Lower lobe of right lung (tissue), 2 donors: ENCODE measurements at places on chromosomes 1 and 21. TPM values are rescaled to one million over a fixed set of nuclear protein-coding genes. Genes with fewer than 3 reads are reported as not detected.

THEM5 gene
- total RNA-seq: not detected

ELAPOR1 gene
- 24.4 TPM for total RNA-seq

WLS gene
- total RNA-seq: 85.2 TPM

VAV3 gene
- total RNA-seq: 11.3 TPM

AQP10 gene
- 0.47 TPM for total RNA-seq

OR10J1 gene
- total RNA-seq: not detected

STRIP1 gene
- total RNA-seq: 36.5 TPM

DNA sequence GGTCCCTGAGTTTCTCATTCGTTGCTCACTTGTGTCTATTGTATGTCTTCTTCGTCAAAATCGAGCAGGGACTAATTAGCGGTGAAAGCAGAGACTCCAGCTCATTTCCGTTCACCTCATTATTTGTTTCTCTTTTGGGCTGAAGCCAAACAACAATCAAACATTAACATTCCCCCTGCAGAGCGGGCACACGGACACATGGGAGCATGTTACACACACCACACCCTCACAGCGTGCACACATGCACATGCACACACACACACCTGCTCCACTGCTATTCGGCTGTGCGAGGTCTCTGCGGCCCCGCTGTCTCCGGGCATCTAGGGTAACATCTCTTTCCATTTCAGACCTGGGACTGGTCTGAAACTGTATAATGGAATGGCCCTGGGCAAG lies 58.5 kb upstream of the LRRC8D start:
- DNase-seq: no peak
- H3K4me1 ChIP-seq: peaks cover 58% of the 10 kb centered on the region
- peak overlapping the region; percentile 54 for H3K4me3 ChIP-seq
- no peaks in the 10 kb centered on the region for H3K36me3 ChIP-seq
- H3K27me3 ChIP-seq: no peaks in the 10 kb centered on the region
- peak overlapping the region; percentile 44 for H3K27ac ChIP-seq

DNA sequence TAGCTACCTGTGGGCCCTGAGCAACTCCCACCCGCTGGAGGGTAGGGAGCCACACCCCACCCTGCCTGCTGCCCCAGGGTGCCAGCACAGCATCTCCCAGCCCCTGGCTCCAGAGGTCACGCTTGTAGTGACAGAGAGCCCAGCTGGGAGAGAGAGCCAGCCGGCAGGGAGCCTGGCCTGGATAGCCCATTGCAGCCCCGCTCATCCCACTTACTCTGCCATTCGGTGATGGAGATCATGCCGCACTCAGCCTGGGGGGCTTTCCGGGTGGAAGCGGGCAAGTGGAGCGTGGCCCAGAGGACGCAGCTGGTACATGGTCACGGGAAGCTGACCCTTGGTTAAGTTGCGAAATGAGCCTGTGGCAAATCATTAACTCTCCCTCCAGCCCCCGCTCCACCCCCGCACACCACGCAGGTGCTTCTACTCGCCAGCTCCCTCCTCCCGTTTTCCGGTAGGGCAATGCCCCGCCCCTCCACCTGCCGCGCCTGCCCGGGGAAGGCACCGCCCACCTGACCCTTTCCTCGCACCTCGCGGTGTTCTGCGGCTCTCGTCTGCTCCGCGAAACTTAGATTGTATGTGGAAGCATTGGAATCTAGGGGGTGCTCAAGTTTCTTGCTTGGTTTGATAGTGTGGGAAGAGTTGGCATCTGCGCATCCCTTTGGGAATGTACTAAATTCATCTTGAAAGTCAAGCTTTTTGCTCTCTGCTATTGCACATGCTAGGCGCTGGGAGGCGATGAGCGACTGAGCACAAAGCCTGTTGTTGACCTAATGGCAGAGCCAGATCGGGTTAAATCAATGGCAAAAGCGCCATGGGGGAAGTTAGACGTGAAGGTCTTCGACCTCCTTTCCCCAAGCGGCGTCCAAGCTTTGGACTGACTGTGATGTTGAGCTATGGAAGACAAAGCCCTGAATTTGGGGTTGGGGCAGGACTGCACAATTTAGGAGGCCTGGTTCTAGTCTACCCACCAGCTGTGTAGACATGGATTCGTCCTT lies at the start of gene GOLT1A:
Gene GOLT1A, minus strand, starts transcription at position 321 of the 995 bp plus-strand sequence. Its CDS starts 82 bp downstream, at position 239.
- DNase-seq: peak; percentile 82
- peaks cover 10% of the 10 kb centered on the region for H3K4me1 ChIP-seq
- H3K4me3 ChIP-seq: peak within 1 kb of the TSS; percentile 49
- H3K27ac ChIP-seq: peak within 1 kb of the TSS; percentile 49
- H3K27me3 ChIP-seq: peaks cover 13% of the 10 kb centered on the region

- H3K36me3 ChIP-seq: no peaks in the 10 kb centered on the region
- peaks cover 46% of the 10 kb centered on the region for H3K27me3 ChIP-seq
- H3K27ac ChIP-seq: no peak overlapping the region
- H3K4me3 ChIP-seq: peak overlapping the region; percentile 63
These were observed 995 bp upstream of the KIF26B start for GRCh38 chr1:245153552-245154428.

DNA sequence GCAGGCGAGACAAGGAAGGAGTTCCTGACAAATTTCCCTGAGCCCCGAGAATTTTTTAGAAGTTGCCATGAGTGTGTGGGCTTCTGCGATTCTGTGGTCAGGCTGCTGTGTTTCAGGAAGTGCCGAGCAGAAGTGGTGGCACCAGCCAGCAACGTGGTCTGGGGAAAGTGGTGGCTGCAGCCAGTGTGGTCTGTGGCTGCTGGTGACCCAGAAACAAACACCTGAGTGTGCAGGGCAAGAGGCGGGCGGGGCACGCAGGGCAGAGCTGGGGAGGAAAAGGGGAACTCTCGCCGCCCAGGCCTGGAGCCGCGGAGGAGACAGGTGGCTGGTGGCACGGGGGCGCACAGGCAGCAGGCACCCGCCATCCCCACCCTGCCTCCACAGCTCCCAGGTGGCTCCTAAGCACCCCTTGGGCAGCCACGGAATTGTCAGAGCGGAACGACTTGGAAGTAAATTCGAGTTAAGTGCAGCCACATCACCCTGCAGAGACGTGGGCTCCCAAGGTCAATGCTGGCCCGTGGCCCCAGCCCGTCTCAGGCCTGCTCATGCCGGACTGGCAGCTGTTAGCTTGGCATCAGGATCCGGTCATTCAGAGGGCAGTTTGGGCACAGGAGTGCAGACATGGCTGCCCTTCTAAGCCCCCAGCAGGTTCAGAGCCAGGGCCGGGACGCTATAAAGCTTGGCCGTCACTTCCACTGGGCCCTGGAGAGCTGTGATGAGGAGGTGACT lies 25.1 kb downstream of the PRDM16 start:
- no peak overlapping the region for H3K4me3 ChIP-seq
- peaks cover 4% of the 10 kb centered on the region for H3K27me3 ChIP-seq
- no peak for DNase-seq
- H3K4me1 ChIP-seq: no peaks in the 10 kb centered on the region
- H3K27ac ChIP-seq: no peak overlapping the region

- H3K4me3 ChIP-seq: no peak overlapping the region
- DNase-seq: no peak
- H3K27me3 ChIP-seq: no peaks in the 10 kb centered on the region
- no peak overlapping the region for H3K27ac ChIP-seq
These were observed 104.7 kb downstream of the PCP4 start for GRCh38 chr21:39971956-39972355.

DNA sequence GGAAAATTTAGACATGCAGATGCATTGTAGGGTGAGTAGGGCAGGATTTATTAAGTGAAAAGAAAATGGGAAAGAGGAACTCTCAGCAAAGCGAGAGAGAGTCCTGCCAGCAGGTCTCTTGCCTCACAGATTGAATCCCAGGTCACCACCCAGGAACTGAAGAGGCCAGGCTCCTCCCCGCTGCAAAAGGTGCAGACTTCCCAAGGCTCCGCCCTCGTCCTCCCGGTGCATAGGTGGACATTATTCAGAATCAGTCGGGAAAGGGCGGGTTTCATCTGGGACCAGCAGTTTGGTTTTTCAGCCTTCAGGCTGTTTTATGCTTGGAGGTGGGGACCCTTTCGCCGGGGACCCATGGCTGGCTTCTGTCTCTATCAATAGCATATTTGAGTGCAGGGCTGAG lies 41.6 kb upstream of the APP start:
- H3K4me3 ChIP-seq: no peak overlapping the region
- H3K4me1 ChIP-seq: no peaks in the 10 kb centered on the region
- H3K27ac ChIP-seq: no peak overlapping the region
- no peaks in the 10 kb centered on the region for H3K27me3 ChIP-seq

DNA sequence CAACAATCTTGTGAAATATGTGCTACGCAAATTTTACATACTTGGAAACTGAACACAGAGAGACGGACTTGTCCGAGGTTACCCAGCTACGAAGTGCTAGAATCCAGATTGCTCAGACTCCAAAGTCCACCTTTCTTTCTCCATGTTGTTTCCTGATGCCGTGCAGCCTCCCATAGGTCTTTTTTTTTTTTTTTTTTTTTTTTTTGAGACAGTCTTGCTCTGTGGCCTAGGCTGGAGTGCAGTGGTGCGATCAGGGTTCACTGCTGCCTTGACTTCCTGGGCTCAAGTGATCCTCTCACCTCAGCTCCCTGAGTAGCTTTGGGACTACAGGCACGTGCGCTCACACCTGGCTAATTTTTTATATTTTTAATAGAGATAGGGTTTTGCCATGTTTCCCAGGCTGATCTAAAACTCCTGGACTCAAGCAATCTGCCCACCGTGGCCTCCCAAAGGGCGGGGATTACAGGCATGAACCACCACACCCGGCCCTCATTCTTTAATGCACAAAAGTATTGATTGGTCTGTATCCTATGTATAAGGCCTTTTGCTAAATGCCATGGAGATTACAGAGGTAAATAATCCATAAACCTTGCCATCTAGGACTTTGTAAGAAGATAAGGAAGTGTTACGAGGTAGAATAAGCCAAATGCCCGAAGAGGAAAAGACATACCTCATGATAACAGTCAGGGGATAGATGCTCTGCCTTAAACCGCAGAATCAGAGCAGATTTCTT lies 92.8 kb downstream of the C1orf21 start:
- DNase-seq: no peak
- H3K36me3 ChIP-seq: no peaks in the 10 kb centered on the region
- H3K4me3 ChIP-seq: no peak overlapping the region
- no peak overlapping the region for H3K27ac ChIP-seq
- H3K4me1 ChIP-seq: peaks cover 35% of the 10 kb centered on the region

GRCh38 chr1:228184152-228184551 lies 18.5 kb downstream of the IBA57 start:
- H3K4me1 ChIP-seq: peaks cover 12% of the 10 kb centered on the region
- no peak overlapping the region for H3K27ac ChIP-seq
- DNase-seq: no peak
- H3K36me3 ChIP-seq: no peaks in the 10 kb centered on the region

GRCh38 chr1:189708674-189709073 lies 769.0 kb downstream of the BRINP3 start:
- no peaks in the 10 kb centered on the region for H3K36me3 ChIP-seq
- no peaks in the 10 kb centered on the region for H3K4me1 ChIP-seq
- no peaks in the 10 kb centered on the region for H3K27me3 ChIP-seq
- DNase-seq: no peak

GRCh38 chr1:31869449-31869848 lies 53.6 kb upstream of the SPOCD1 start:
- DNase-seq: no peak
- H3K27ac ChIP-seq: no peak overlapping the region
- no peaks in the 10 kb centered on the region for H3K4me1 ChIP-seq

GRCh38 chr1:205144046-205144720 lies 22.4 kb upstream of the RBBP5 start:
- H3K4me1 ChIP-seq: peaks cover 17% of the 10 kb centered on the region
- H3K4me3 ChIP-seq: no peak overlapping the region
- H3K36me3 ChIP-seq: peaks cover 35% of the 10 kb centered on the region
- no peaks in the 10 kb centered on the region for H3K27me3 ChIP-seq

GRCh38 chr1:88698764-88699163 lies 14.7 kb downstream of the PKN2 start:
- H3K4me1 ChIP-seq: peaks cover 35% of the 10 kb centered on the region
- no peaks in the 10 kb centered on the region for H3K36me3 ChIP-seq
- DNase-seq: no peak
- H3K27ac ChIP-seq: no peak overlapping the region
